Activated T-cell treated with anti-CD3 and anti-CD28 coated beads, Interleukin-2, amount 50 U/mL, for 24 hours (primary cell): ENCODE measurements at places on chromosomes 4 and X.

GRCh38 chr4:118335324-118335723 is 17.5 kb downstream of the PRSS12 start:
- no peak for DNase-seq

GRCh38 chr4:171022824-171023230 is 790.4 kb upstream of the GALNTL6 start:
- DNase-seq: no peak

DNA sequence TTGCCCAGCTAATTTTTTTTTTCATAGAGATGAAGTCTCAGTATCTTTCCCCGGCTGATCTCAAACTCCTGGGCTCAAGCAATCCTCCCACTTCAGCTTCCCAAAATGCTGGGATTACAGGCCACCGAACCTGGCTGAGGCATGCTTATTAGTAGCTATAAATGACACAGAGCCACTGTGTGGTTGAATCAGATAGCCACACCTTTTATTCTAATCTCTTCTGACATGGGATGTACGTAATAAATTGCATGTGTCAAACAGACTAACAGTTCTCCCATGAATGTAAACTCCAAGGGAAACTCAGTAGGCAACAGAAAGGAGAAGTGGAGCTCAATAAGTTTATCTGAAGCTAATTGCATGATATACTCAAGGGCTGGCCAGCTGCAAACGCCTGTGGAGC is 139.8 kb upstream of the VCX3A start:
- DNase-seq: no peak

GRCh38 chr4:101762025-101762424 is 28.5 kb upstream of the BANK1 start:
- DNase-seq: no peak

DNA sequence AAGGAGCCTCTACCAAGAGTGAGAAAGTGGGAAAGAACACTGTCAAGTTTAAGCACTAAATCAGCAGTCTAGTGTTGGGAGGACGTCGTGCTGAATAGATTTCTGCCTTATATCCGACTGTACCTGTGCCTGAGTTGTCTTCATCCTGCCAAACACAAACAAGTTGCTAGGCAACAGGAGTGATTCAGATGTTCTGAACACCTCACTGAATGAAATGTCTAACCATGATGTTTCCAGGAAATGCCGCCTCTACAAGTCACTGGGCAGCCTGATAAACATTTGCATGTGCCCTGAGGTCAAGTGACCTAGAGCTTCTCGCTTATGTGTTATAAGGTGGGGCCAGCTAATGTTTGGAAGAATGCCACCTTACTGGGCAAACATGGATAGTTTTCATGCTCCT is 37.9 kb downstream of the SGMS2 start:
- no peak for DNase-seq

- DNase-seq: no peak
These were observed 53.2 kb upstream of the ABCG2 start for GRCh38 chr4:88211473-88212252.

GRCh38 chr4:77172336-77172735 is 15.3 kb downstream of the CCNG2 start:
- DNase-seq: no peak

GRCh38 chrX:31181377-31182000 is 109.6 kb upstream of the FTHL17 start:
- DNase-seq: no peak

DNA sequence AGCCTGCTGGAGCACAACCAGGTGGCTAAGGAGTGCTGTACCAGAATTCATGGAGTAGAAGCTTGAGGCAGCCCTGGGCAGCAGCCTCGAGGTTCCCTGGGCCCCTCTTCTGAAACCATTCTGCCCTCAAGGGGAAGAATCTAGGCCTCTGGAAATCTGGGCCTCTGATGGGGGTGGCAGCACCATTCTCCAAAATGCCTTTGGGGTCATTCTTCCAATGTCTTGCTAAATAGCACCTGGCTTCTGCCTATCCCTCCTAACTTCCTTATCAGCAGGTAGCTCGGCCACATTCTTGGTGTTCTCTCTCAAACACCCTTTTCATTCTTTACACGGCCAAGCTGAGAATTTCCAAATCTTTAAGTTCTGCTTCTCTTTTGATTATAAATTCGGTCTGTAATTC is 473.6 kb downstream of the BCOR start:
- no peak for DNase-seq

DNA sequence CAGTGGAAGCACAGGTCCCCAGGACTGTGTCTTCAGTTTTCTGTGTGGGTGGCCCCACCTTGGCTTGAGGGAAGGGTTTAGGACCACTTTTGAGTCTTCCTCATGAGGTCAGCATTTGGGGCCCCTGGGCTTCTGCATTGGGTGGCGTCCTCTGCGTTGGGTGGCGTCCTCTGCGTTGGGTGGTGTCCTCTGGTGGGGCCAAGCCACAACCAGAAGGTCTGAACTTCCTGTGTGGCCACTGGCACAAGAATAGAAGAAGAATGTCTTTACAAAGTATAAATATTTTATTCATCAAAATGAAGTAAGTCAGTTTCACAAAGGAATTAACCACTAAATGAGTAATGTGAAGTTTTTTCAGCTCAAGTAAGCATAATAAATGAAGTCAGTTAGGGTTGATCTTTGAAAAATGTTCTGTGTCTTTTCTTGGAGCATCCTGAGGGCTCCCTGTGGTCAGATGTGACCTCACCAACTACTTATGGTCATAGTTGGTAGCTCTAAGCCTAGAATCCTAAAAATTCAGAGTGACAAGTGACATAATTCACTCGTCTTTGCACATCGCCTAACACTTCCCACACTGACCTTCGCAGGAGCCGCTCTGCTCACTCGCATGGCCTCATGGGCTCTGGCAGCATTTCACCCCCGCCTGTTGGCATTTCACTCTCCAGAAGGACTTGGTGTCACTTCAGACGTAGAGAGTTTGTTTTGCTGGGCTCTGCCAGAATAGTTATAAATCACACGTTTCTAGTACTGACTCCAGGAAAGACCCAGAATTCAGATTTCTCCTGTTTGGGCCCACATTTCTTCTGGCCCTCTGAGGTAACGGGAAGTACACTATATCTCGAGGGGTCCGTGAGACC is 39.0 kb upstream of the HGFAC start:
- peak; percentile 15 for DNase-seq

- DNase-seq: no peak
These were observed 36.9 kb upstream of the ATOH1 start for GRCh38 chr4:93791570-93792195.

DNA sequence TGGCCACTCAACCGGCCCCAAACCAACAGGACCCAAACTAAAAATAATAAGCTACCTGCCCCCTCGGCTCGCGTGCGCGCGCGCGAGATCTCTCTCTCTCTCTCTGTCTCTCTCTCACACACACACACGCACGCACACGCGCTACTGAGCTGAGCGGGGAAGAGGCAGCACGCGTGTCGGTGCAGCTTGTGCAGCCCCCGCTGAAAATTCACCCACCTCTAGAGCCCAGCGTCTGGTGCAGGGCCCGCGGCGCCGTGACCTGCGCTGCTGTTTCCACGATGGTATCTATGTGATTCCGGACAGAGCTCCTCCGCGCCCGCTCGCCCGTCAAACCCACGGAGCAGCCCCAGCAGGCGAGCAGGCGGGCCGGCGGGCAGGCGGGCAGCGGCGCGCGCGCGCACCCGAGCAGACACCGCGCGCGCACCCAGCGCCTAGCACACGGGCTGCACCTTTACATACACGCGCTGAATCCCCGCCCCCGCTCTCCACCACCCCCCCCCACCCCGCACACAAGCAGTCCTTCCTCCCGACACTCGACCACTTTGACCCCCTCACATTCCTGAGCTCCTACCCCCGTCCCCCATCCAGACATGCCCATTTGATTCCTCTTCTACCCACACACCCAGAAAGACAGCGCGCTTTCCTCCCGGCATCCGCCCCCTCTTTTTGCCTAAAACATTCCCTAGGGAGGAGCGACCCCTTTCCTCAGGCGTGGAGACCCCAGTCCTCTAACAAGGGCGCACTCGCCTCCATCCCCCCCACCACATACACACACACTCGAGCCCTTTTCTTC is 1.0 kb downstream of the SLITRK4 start:
- no peak for DNase-seq

DNA sequence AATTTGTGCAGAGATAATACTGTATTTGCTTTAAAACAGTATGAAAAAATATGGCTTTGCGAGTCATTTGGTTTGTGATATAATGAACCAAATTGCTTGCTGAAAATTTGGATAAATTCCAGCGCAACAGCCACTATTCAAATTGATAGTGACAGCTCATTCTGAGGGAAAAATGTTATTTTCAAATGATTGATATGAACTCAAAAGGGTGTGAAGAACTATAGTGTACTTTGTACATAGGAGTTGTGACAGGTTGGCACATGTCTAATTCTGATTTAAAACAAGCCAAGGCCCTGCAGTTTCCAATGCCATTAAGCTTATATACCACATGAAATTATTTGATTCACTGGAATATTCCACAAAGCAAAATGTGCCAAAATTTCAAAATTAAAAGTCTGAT is 1628.9 kb upstream of the AGA start:
- DNase-seq: no peak

GRCh38 chr4:152081024-152081423 is 320.2 kb upstream of the GATB start:
- no peak for DNase-seq

- no peak for DNase-seq
These were observed 9.3 kb downstream of the TKTL1 start for GRCh38 chrX:154304846-154305245.

DNA sequence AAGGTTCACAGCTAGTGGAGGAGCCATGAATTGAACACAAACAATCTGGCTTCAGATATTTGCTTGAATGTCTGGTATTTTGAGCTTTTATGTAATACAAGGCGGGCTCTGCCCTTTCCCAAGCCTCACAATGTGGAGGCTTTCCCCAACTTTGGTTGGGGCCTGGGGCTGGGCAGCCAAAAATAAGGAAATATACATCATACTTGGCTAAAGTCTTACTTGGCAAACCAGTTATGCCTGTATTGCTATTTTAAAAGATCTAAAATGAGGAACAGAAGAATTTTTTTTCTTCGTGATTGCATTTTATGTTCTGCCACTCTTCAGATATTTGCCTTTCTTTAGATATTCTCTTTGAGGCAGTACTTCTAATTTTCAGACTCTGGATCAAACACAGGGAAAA is 26.1 kb downstream of the ARFIP1 start:
- no peak for DNase-seq

- no peak for DNase-seq
These were observed 78.5 kb downstream of the IL1RAPL1 start for GRCh38 chrX:28665778-28666177.

- DNase-seq: no peak
These were observed 505.7 kb downstream of the PACRGL start for GRCh38 chr4:21205821-21206531.

GRCh38 chr4:123553279-123553678 is 156.7 kb downstream of the SPRY1 start:
- DNase-seq: no peak

- no peak for DNase-seq
These were observed 378.0 kb downstream of the AFF2 start for GRCh38 chrX:148878371-148878770.

- DNase-seq: no peak
These were observed 177.4 kb downstream of the SPRY1 start for GRCh38 chr4:123573866-123574508.

- no peak for DNase-seq
These were observed 176.2 kb downstream of the ADGRL3 start for GRCh38 chr4:61376301-61376700.

DNA sequence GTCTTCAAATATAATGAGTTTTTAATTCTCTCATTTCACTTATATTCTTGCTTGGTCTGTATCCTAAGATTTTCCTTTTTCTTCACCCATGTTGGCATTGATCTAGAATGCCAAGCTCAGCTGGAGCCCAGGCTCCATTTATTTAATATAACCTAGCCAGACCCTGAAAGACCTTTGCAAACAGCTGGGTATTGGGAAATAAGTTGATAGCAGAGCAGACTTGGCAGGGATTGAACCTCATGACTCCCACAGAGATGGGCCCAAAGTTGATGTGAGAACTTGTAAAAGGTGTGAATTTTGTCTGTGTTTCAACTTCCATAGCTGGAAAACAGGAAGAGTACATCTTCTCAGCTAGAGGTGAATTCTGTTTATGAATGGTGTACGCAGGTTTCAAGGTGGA is 59.5 kb downstream of the SH2D1A start:
- no peak for DNase-seq

- DNase-seq: no peak
These were observed 726.4 kb upstream of the MAGEB2 start for GRCh38 chrX:29488919-29489318.

DNA sequence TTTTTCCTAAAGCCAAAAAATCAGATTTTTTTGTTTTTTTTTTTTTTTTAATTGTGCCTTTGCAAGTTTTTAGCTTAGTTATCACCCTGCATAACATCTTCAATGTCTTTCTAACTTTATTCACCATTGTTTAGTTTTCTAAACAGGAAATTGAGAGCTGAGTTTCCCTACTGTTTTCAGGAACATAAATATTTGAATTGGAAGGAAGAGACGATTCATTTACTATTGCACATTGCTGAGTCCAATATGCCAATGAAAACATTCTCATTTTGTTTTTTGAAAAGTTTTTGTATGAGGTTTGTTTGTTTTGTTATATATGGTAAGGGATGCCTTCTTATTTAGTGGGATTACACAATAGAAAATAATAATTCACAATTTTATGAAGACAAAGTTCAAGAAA is 148.4 kb downstream of the ANKRD50 start:
- no peak for DNase-seq

GRCh38 chr4:184528051-184528450 is 53.7 kb upstream of the IRF2 start:
- no peak for DNase-seq

DNA sequence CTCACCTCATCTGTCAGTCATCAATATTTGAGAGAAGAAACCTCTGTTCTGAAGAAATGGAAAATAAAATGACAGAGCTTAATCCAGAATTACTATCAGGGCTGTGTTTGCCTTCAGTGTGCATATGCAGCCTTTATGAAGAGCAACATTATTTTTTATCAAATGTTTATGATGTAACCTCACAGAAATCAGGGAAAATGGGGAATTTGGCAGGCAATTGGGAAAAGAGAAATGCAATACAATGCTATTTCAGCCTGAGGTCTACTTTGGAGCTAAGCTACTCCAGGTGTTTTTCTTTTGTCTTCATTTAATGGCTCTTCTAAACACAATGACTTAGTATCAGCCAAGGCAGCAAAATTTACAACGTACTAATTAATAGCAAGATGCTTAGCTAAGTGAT is 241.1 kb upstream of the TET2 start:
- DNase-seq: no peak

- DNase-seq: no peak
These were observed 18.7 kb upstream of the ZNF630 start for GRCh38 chrX:48090123-48090522.

- DNase-seq: no peak
These were observed 417.8 kb upstream of the INTU start for GRCh38 chr4:127214931-127215330.
